Body of pancreas (tissue), 4 donors: ENCODE measurements at places on chromosomes 2 and 18. TPM values are rescaled to one million over a fixed set of nuclear protein-coding genes. Genes with fewer than 3 reads are reported as not detected.

Gene CREG2
- total RNA-seq = not detected

Gene DSC2
- 9.3 TPM for total RNA-seq

GRCh38 chr2:131063501-131064283, 29.6 kb downstream of the FAM168B start:
- H3K36me3 ChIP-seq = peaks cover 4% of the 10 kb centered on the region
- no peaks in the 10 kb centered on the region for H3K27me3 ChIP-seq
- DNase-seq = no peak
- peaks cover 11% of the 10 kb centered on the region for H3K4me1 ChIP-seq
- no peak overlapping the region for H3K4me3 ChIP-seq

GRCh38 chr18:58378411-58379379, 250.2 kb downstream of the ALPK2 start:
- H3K36me3 ChIP-seq = no peaks in the 10 kb centered on the region
- H3K27me3 ChIP-seq = no peaks in the 10 kb centered on the region
- peaks cover 10% of the 10 kb centered on the region for H3K4me1 ChIP-seq
- H3K27ac ChIP-seq = no peak overlapping the region

GRCh38 chr18:21660078-21660477, 44.5 kb downstream of the ABHD3 start:
- no peak for DNase-seq
- no peaks in the 10 kb centered on the region for H3K36me3 ChIP-seq
- H3K4me1 ChIP-seq = peaks cover 3% of the 10 kb centered on the region
- H3K27me3 ChIP-seq = no peaks in the 10 kb centered on the region

DNA sequence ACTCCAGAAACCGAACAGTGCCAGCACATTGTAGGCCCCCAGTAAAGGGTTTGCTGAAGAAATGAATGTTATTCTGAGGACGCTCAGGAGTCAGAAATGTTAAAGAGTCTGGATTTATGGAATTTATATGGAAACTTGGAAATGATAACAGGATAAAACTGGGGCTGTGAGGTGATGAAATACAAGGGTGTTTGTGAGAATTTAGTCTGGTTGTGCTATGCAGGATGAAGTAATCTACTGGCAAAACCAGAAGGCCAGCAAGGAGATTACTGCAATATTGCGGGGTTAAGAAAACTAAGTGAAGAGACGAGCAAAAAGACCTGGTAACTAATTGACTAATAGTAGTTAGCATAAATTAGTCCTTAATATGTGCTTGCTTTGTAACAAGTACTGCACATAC, 467.8 kb downstream of the ZEB2 start:
- H3K27me3 ChIP-seq = no peaks in the 10 kb centered on the region
- no peak overlapping the region for H3K4me3 ChIP-seq
- H3K4me1 ChIP-seq = no peaks in the 10 kb centered on the region
- no peak for DNase-seq
- H3K27ac ChIP-seq = no peak overlapping the region

- H3K4me3 ChIP-seq = no peak overlapping the region
- H3K4me1 ChIP-seq = no peaks in the 10 kb centered on the region
- DNase-seq = no peak
- no peak overlapping the region for H3K27ac ChIP-seq
- H3K36me3 ChIP-seq = no peaks in the 10 kb centered on the region
These were observed 63.7 kb upstream of the ITGA4 start for GRCh38 chr2:181393472-181393871.

DNA sequence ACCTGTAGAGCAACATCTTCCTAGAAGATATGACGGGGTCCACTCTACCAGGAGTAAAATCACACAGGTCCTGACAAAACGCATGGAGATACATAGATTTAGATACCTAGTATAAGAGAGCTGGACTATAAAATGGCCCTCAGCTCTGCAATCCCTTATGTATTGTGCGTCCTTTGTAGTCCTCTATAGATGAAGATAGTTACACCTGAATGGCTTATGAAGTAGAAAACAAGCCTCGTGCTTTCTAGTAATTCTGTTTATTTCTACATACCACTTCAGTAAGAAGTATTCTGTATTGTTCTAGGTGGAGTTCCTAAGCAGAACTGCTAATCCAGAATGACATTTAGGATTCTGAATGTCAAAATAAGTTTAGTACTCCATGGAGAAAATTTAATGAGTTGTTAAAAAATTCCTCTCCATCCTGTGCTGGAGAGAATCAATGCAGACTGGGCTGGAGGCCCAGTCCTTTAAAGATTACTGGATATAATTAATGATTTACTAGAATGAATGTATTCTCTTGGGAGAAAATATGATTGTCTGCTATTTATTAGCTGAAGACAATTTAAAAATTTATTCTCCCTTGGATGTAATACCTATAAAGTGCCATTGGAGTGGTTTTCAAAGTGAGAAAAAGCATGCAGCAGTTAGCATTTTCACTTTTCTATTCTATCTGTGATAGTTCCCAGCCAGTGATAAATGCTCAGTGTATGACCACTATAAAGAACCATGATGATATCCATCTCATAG, 147.3 kb upstream of the UNC80 start:
- peaks cover 15% of the 10 kb centered on the region for H3K4me1 ChIP-seq
- H3K4me3 ChIP-seq = no peak overlapping the region
- H3K27ac ChIP-seq = no peak overlapping the region
- no peaks in the 10 kb centered on the region for H3K36me3 ChIP-seq

DNA sequence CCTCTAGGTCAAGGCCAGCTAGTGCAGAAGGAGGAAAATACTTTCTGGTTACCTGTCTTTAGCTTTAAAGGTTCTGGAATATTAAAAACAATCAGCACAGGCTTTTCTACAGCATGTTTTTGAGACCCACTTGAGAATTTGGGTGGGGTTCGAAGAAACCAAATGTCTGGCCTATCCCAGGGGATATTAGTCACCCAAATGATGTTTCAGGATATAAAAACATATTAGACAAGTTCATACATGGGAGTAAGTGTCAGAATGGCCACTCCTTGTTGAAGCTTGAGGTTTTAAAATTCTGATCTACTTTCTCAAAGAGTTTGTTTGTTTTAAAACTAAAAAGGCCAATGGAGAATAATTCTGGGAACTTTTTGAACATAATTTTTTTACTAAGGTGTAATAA, 158.6 kb upstream of the DLX2 start:
- no peak overlapping the region for H3K27ac ChIP-seq
- no peak overlapping the region for H3K4me3 ChIP-seq
- no peaks in the 10 kb centered on the region for H3K27me3 ChIP-seq
- H3K36me3 ChIP-seq = no peaks in the 10 kb centered on the region
